SW480 (cell line): ENCODE measurements at places on chromosomes 3 and 15.

GRCh38 chr3:24137958-24138875, 193.1 kb downstream of the NR1D2 start:
- DNase-seq, result no peak

GRCh38 chr3:5505163-5505562, 317.7 kb downstream of the EDEM1 start:
- no peak for DNase-seq

- no peak for DNase-seq
Observed at GRCh38 chr15:28097656-28098359, 1.3 kb downstream of the OCA2 start.

DNA sequence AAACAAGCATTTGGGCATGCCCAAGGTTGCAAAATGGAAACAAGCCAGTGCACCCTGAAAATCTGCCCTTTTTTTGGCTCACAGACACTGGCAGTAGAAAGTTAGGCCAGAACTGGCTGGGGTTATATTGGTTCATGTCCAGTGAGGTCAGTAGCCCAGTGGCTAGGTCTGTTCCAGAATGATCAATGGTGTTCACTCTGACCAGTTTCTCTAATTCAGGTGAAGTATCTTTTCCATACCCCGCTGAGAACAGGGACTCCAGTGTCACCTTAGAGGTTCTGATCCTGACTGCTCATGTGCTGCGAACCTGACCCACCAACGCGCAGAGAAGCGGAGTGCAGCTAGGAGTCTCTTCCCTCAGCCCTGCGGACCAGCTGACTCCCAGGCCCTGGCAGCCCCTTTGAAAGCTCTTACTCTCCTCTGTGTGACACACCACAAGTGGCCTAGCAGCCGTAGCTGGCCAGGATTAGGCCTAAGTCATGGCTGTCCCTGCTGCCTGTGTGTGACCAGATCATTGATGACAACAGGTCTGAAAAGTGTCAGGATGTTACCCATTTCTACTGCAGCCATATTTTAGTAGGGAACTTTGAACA, 123.5 kb downstream of the GHSR start:
- DNase-seq, result no peak

DNA sequence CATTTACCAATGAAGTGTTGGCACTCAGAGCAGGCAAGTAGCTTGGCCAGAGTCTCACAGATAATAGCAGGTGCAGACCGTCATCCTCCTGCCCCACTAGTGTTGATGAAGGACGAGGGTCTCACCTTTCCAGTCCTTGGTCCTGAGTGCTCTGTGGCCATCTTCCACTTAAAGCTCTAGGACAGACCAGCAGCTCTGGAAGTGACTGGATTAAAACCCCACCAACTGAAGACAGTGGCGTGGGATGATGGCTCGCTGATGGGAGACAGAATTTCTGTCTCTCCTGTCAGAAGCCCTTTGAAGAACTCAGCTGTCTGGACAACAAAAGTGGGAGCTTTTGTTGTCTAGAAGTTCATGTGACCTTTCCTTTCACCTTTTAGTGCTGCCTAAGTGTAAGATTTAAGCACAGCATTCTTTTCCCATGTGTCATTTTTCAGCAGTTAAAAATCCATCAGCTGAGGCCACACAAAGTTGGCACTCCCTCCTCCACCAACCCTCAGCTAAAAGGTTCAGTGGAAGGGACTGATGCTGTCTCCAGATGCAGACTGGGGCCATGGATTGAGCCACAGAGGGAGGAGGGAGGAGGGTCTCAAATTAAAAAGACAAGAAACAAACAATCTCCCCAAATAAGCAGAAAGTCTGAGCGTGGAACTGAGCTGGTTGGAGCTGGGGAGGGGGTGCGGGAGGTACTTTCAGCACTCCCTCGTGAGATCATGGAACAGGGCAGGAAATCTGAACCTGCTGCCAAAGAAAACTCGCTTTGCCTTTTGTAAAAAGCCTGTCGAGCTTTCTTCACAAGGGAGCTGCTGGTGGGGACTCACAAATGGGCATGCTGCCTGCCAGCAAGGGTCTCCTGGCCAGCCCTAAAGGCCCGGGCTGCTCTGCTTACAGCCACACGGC, 148.5 kb upstream of the CTDSPL start:
- DNase-seq, result peak; percentile 58

GRCh38 chr15:92881211-92881754, 18.8 kb upstream of the CHD2 start:
- DNase-seq, result no peak

- no peak for DNase-seq
Observed at GRCh38 chr3:86653661-86654205, 337.2 kb downstream of the VGLL3 start.

GRCh38 chr3:188719545-188719944, 452.2 kb upstream of the TPRG1 start:
- DNase-seq, result no peak

GRCh38 chr15:71355268-71355667, 240.0 kb downstream of the THSD4 start:
- DNase-seq, result no peak

DNA sequence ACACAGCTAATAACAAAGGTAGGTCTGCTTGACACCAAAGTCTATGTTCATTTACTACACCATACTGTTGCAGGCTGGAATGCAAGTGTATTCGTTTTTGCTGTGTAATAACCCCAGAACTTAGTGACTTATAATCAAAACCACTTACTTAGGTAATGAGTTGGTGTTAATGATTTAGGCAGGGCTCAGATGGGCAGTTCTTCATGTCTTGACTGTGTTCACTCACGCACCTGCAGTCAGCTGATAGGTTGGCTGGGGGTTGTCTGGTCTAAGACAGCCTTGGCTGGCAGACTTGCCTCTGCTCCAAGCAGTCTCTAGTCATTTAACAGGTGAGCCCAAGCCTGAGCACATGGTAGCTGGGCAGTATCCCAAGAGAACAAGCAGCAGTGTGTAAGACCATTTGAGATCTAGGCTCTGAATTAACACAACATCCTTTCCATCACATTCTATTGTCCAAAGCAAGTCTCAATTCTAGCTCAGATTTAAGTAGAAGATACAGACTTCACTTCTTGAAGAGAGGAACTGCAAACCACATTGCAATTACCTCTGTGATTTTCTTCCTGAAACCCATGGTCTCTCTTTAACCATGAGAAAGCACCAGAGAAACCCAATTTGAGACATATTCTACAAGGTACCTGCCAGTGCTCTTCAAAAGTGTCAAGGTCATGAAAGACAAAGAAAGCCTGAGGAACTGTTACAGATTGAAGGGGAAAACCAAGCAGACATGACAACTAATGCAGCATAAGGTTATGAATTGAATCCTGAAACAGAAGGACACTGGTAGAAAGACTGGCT, 13.3 kb upstream of the DCLK3 start:
- DNase-seq, result no peak

DNA sequence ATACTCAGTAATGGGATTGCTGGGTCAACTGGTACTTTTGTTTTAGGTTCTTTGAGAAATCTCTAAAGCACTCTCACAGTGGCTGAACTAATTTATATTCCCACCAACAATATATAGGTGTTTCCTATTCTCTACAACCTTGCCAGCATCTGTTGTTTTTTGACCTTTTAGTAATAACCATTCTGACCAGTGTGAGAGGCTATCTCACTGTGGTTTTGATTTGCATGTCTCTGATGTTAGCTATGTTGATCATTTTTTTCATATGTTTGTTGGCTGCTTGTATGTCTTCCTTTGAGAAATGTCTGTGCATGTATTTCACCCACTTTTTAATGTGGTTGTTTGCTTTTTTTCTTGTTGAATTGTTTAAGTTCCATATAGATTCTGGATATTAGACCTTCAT, 98.2 kb upstream of the DCBLD2 start:
- DNase-seq, result no peak

DNA sequence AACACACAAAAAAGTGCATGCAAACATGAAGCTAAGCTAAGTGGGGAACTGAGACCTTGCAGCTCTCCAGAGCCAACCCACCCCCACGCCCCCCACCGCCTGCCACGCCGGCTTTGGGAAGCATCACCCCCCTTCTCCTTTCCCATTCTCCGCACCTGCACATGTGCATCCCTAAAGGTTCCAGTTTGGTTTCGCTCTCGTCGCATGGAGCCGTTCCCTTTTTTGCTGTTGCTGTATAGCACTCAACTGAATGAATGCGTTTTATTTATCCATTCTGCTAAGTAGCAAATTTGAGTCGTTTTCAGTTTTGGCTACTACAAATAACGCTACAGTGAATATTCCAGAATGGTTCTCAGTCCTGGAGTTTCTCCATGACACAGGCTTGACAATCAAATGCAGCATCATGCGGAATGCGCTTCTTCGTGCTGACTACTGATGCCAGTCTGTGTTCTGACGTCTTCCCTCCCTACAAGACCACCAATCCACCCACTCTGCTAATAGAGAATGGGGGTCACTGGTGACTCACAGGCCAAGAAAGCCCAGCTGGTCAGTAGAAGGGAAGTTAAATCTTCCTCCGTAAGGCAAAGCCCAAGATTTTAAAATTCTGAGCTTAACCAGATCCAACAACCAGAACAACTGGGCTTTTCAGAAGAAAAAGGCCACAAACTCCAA, 115.3 kb downstream of the XXYLT1 start:
- no peak for DNase-seq

DNA sequence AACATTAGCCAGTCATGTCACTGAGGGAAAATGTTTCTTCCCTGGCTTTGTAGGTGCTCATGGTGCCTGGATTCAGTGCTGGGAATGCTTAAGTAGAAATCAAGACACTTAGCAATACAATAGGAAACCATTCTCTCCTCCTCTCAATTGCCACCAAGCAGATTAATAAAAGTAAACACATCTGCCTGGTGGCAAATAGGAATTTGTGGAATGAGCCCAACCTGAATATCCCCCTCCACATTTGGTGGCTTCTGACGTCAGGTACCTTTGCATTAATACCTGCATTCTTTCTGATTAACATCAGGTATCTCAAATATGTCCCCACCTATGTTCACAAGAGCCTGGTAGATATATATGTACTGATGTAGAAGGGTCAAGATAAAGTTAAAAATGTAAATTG, 42.7 kb downstream of the PPP2R3A start:
- peak; percentile 14 for DNase-seq

DNA sequence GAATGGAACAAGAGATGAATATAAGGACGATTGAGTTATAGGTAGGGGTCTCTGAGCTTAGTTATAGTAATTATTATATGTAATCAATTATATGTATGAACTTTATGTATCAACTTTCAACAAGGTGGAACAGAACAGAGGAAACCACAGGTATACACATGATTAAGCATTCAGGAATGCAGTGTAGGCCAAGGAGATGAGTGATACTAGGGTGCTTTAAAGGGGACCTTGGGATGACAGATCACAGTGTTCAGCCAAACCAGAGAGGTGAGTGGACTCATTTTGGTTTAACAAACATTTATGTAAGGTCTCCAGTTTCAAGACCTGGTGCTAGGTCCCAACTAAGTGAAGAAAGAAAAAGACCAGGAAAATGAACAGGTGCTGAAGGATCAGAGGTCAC, 895.5 kb downstream of the ROBO2 start:
- DNase-seq, result peak; percentile 82

DNA sequence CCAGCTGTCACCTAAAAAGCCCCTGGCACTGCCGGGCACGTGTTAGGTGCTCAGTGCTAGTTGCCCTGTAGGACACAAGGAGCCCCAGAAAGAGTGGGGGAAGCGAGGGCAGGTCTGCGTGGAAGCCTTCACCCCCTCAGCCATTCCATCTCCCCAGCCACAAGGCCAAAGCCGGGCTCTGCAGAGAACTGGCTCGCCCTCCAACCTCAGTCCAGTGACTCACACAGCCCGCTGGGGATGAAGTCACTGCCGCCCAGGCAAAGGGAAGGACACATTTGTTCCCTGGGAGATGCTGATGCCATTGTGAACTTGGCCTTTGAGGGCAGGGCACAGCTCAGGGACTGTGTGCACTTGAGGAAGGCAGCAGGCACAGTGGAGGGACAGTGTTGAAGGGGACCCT, 48.1 kb downstream of the IQSEC1 start:
- peak; percentile 74 for DNase-seq

DNA sequence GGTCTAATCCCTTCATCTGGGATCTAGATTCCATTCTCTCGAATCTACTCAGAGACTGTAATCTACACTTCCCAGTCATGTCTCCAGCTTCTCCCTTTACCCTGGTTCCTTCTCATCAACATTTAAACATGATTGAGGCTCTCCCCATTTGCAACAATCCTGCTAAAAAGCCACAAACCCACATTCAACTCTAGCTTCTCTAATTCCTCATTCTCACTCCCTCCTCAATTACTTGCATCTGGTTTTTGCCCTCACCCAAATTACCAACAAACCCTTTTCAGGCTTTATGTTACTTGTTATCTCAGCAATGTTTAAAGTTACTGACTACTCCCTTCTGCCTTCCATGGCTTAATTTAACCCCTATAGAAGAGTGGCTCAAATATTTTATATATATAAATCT, 11.5 kb downstream of the ETFA start:
- DNase-seq, result no peak

GRCh38 chr3:29486096-29486495, 205.2 kb downstream of the RBMS3 start:
- DNase-seq, result no peak

DNA sequence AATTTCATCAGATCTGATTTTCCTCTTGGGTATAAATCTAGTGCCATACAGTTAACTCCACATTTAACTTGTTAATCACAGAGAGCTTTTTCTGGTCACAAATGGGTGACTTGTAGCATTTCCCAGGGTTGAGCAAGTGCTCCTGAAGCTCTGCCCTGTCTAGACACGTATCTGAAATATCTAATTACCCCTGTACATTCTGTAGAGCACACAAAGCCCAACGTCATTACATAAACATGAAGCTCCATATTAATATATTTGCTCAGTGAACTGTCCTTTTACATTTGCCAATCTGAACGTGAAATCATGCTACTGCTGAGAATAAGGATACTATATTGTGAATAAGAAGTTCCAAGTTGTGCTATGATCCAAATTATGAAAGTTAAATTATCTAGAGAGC, 49.0 kb downstream of the THBS1 start:
- no peak for DNase-seq

- no peak for DNase-seq
Observed at GRCh38 chr15:60804551-60804950, 325.6 kb upstream of the ICE2 start.

GRCh38 chr15:71149646-71150557, 34.6 kb downstream of the THSD4 start:
- DNase-seq, result no peak

DNA sequence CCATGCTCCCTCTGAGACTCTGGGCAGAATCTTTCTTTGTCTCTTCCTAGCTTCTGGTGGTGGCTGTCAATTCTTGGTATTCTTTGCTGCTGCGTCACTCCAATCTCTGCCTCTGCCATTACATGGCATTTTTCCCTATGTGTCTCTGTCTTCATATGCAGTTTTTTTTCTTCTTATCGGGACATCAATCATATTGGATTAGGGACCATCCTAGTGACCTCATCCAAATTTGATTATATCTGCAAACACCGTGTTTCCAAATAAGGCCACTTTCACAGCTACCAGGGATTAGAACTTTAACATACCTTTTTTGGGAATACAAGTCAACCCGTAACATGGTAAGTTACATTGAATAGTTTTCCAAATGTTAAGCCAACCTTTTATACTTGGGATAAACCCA, 358.2 kb upstream of the FRG2C start:
- no peak for DNase-seq
